ENCODE measurements at places on chromosomes 3 and 15. TPM values are rescaled to one million over a fixed set of nuclear protein-coding genes. Genes with fewer than 3 reads are reported as not detected.

DNA sequence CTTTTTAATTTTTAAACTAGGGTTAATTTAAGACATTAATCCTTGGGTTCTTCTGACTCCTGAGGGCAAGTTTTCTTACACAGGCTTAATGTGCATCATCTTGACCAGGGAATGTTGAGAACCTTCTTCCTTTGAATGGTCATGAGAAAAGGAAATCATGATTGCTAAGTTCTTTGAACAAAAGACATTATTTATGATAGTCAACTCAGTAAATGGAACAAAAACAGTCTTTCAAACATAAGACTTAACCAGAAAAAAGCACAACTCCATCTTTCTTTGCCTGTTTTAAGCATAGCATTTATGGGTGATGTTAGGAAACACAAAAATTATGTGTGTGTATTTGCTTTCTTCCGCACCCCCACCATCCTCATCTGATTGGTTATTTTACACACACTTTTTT lies 5.4 kb downstream of the TLNRD1 start:
- no peak overlapping the region for H3K27ac ChIP-seq
- peaks cover 11% of the 10 kb centered on the region for H3K36me3 ChIP-seq
- H3K4me3 ChIP-seq: no peak overlapping the region

The ABHD2 gene
- 63.9 TPM for total RNA-seq

The SMCO1 gene
- not detected for total RNA-seq

The COLQ gene
- 2.4 TPM for total RNA-seq

The SNAP23 gene
- 62.8 TPM for total RNA-seq

All from type B pancreatic cell (in vitro differentiated cells).